ENCODE measurements at places on chromosomes 6 and 20.

GRCh38 chr6:170490259-170490658 lies 62.8 kb downstream of the PSMB1 start:
- H3K27me3 ChIP-seq = no peaks in the 10 kb centered on the region
- H3K27ac ChIP-seq = no peak overlapping the region
- DNase-seq = no peak
- no peaks in the 10 kb centered on the region for H3K4me1 ChIP-seq
- no peak overlapping the region for H3K4me3 ChIP-seq

GRCh38 chr6:131825946-131826345 lies 18.1 kb downstream of the ENPP1 start:
- no peak overlapping the region for H3K27ac ChIP-seq
- no peak overlapping the region for H3K4me3 ChIP-seq
- H3K36me3 ChIP-seq = no peaks in the 10 kb centered on the region

DNA sequence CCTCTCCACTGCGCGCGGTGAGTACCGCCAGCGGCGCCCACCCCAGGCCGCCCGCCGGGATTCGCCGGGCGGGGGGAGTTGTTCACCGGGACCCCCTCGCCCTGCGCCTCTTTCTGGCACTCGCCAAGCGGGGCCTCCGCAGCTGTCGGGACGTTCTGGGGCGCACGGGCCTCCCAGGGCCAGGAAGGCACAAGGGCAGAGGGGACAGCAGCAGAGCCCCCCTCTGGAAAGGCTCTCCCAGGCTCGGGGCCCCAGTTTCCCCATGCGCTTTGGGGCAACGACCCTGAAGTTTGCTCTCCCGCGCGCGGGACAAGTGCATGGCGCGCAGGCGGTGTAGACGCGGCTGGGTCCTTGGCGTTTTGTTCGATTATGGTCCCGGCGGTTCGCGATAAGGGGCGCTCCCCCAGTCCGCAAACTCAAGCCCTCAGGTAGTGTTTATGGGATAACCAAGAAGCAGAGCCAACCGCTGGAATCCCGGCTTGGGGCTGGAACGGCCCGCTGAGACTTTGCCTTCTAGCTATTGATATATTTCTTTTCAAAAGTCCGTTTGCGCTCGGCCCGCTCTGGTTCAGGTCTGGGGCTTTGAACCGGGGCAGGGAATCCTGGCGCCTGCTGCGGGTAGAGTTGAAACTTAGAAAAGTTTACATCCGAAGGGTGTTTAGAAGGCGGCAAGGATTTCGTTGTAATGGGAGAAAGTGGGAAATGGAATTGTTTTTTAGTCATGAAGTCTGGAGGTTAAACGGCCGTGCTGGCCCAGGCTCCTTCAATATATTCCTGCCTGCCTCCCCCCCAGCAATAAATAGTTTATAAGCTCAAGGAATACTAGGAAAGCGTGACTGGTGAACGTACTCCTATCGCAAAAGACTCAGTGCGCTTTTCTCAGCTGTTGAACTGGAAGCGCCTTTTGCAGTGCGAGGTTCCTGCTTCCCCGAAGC lies 595 bp downstream of the EYA2 start:
- no peaks in the 10 kb centered on the region for H3K4me1 ChIP-seq
- H3K27me3 ChIP-seq = no peaks in the 10 kb centered on the region
- no peak for DNase-seq
- H3K27ac ChIP-seq = no peak overlapping the region

DNA sequence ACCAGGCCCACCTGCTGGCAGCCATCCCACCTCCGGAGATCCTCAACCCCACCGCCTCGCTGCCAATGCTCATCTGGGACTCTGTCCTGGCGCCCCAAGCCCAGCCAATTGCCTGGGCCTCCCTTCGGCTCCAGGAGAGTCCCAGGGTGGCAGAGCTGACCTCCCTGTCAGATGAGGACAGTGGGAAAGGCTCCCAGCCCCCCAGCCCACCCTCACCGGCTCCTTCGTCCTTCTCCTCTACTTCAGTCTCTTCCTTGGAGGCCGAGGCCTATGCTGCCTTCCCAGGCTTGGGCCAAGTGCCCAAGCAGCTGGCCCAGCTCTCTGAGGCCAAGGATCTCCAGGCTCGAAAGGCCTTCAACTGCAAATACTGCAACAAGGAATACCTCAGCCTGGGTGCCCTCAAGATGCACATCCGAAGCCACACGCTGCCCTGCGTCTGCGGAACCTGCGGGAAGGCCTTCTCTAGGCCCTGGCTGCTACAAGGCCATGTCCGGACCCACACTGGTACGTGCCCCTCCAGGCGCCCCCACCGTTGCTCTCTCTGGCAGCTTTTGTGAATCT lies 1.1 kb downstream of the SNAI1 start:
- no peak for DNase-seq
- peaks cover 11% of the 10 kb centered on the region for H3K4me1 ChIP-seq
- H3K36me3 ChIP-seq = no peaks in the 10 kb centered on the region
- H3K27ac ChIP-seq = peak overlapping the region; percentile 21

- H3K36me3 ChIP-seq = no peaks in the 10 kb centered on the region
- no peaks in the 10 kb centered on the region for H3K4me1 ChIP-seq
- H3K4me3 ChIP-seq = no peak overlapping the region
Measured at GRCh38 chr6:77669913-77670312, 17.1 kb downstream of the MEI4 start.

GRCh38 chr6:29976253-29976587 lies 33.9 kb downstream of the HLA-A start:
- peak overlapping the region; percentile 83 for H3K27ac ChIP-seq
- peak overlapping the region; percentile 43 for H3K4me3 ChIP-seq
- H3K4me1 ChIP-seq = no peaks in the 10 kb centered on the region
- H3K27me3 ChIP-seq = no peaks in the 10 kb centered on the region

- H3K27ac ChIP-seq = no peak overlapping the region
- H3K27me3 ChIP-seq = no peaks in the 10 kb centered on the region
- H3K4me1 ChIP-seq = no peaks in the 10 kb centered on the region
- no peak for DNase-seq
- H3K36me3 ChIP-seq = no peaks in the 10 kb centered on the region
Measured at GRCh38 chr6:83592770-83593394, 80.5 kb downstream of the PRSS35 start.

DNA sequence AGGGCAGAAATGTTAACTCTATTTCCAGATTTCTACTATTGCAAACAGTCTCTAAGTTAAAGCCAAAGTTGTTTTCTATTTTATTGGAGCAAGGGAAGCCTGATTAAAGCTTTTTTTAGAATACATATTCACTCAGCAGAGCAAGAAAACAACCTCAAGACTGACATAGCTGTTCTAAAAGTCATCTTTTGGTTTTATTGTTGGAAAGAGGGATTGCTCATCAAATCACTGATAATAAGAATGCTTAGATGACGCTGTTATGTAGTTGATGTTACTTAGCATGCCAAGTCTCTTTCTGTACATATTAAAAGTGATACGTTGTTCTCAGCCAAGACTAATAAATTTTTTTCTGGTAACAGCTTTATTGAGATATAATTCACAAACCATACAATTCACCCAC lies 172.6 kb upstream of the LAMA2 start:
- no peak for DNase-seq
- no peaks in the 10 kb centered on the region for H3K4me1 ChIP-seq
- no peaks in the 10 kb centered on the region for H3K36me3 ChIP-seq
- no peaks in the 10 kb centered on the region for H3K27me3 ChIP-seq
- no peak overlapping the region for H3K27ac ChIP-seq

DNA sequence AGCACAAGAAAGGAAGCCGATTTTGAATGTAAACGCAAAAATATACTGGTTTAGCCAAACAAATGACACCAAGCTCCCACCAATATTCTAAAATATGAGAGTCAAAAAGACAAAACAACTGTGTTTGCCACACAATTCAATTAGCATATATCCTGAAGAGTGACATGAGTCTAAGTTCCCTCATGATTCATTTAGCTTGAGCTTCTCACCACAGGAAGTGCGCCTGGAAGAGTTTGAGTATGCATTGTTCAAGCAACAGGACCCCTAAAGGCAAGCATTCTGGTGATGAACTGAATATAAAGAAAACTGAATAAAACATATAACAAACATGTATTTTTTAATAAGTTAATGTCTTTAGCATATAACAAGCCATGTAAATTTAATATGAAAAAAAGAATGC lies 115.2 kb upstream of the RUNX2 start:
- no peaks in the 10 kb centered on the region for H3K4me1 ChIP-seq
- no peak overlapping the region for H3K27ac ChIP-seq
- no peaks in the 10 kb centered on the region for H3K36me3 ChIP-seq
- no peaks in the 10 kb centered on the region for H3K27me3 ChIP-seq

- peaks cover 5% of the 10 kb centered on the region for H3K4me1 ChIP-seq
- no peaks in the 10 kb centered on the region for H3K36me3 ChIP-seq
- H3K27ac ChIP-seq = peak overlapping the region; percentile 59
Measured at GRCh38 chr6:43714311-43715055, 26.9 kb upstream of the MRPS18A start.

DNA sequence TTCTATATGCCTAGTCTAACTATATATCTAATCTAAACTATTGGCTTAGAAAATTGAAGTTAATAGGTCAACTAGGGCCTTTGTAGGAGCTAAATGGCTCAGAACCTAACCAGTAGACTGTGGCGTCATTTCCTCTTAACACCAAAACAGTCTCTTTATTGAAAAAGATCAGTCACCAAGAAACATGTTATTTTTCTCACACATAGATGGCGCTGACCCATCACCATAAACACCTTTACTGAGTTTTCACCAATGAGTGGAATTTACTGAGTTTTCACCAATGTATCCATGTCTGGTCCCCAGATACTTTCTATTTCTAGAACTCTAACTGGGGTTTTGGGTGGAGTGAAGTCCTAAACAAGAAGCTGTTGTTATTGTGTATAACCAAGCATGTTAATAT lies 636.0 kb downstream of the BCKDHB start:
- H3K27me3 ChIP-seq = no peaks in the 10 kb centered on the region
- H3K27ac ChIP-seq = no peak overlapping the region
- no peaks in the 10 kb centered on the region for H3K36me3 ChIP-seq
- no peaks in the 10 kb centered on the region for H3K4me1 ChIP-seq
- no peak for DNase-seq

DNA sequence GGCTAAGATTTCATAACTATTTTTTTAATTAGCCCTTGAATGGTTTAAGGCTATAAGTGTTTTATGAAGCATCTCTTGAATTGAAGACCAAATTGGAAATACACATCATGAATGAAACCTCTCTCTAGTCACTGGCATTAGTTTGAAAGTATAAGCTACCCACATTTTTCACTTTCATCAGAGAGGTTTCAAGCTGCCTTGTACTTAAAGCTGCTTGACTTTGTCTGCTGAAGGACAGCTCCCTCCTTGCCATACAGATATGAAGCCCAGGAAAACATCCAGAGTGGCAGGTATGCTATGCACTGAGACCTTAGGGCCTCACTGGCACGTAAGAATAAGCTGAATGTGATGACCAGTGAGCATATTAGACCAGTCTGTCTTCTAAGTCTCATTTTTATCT lies 62.7 kb downstream of the ELOVL2 start:
- no peaks in the 10 kb centered on the region for H3K27me3 ChIP-seq
- DNase-seq = no peak
- no peaks in the 10 kb centered on the region for H3K36me3 ChIP-seq

- no peak overlapping the region for H3K27ac ChIP-seq
- H3K36me3 ChIP-seq = no peaks in the 10 kb centered on the region
- no peaks in the 10 kb centered on the region for H3K4me1 ChIP-seq
- H3K4me3 ChIP-seq = no peak overlapping the region
- no peaks in the 10 kb centered on the region for H3K27me3 ChIP-seq
Measured at GRCh38 chr6:55778705-55779104, 96.7 kb downstream of the BMP5 start.

DNA sequence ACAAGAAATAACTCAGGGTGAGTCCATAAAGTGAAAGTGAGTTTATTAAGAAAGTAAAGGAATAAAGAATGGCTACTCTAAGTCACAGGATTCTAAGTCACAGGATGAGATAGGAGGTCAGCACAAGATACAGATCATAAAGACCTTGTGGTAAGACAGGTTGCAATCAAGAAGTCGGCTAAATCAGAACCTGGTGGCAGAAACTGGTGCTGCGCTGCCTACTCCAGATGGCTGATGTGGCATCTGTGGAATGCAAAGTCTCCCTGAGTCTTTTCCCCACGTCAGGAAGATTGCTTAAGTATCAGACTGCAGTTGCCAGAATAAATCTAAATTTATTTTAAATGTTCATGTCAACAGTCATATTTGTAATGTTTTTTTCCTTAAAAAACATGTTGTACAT lies 10.7 kb upstream of the KCNK15 start:
- no peak overlapping the region for H3K27ac ChIP-seq
- H3K4me3 ChIP-seq = no peak overlapping the region
- no peaks in the 10 kb centered on the region for H3K36me3 ChIP-seq
- H3K27me3 ChIP-seq = no peaks in the 10 kb centered on the region

DNA sequence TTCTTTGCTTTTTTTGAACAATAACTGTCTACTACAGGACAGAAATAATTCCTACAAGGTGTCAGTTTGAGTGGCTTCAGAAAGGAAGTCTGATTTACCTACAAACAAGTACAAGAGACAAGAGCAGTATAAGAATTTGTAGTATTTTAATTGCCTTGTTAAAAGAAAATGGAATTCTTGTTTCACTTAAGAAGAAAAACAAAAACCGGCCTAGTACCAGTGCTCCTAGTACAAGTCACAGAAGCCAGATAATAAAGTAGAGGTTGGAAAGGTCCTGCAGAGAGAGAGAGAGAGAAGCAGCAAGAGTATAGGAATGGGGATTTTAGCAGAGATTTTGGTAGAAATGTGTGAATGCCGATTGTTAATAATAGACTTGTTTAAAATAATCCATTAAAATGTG lies 6.4 kb downstream of the TAB2 start:
- no peaks in the 10 kb centered on the region for H3K4me1 ChIP-seq
- no peak overlapping the region for H3K4me3 ChIP-seq
- H3K36me3 ChIP-seq = no peaks in the 10 kb centered on the region
- no peaks in the 10 kb centered on the region for H3K27me3 ChIP-seq

DNA sequence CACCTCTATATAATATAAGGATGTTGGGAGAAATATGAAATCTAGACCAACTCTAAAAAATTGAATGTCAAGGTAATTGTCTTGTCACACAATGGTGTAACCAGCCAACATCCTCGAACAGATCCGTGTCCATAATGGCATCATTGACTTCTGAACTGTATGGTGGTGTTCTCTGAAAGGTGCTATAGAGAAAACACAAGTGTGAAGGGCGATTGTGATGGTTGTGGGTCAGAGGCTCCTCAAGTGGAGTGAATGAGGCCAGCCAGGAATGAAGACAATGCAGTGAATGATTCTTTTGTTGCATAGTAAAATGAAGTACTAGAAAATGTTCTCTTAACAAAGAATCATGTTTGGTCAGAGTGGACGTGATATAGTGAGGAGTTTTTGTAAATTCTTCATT lies 58.3 kb downstream of the CARMIL1 start:
- no peaks in the 10 kb centered on the region for H3K27me3 ChIP-seq
- H3K4me1 ChIP-seq = no peaks in the 10 kb centered on the region
- DNase-seq = no peak
- H3K4me3 ChIP-seq = no peak overlapping the region
- H3K27ac ChIP-seq = peak overlapping the region; percentile 64

GRCh38 chr6:52502306-52503029 lies 74.4 kb downstream of the TRAM2 start:
- H3K27ac ChIP-seq = no peak overlapping the region
- H3K4me1 ChIP-seq = peaks cover 26% of the 10 kb centered on the region
- no peak for DNase-seq
- H3K36me3 ChIP-seq = peaks cover 29% of the 10 kb centered on the region
